Vagina (tissue), 2 donors: ENCODE measurements at places on chromosomes 2 and 18. TPM values are rescaled to one million over a fixed set of nuclear protein-coding genes. Genes with fewer than 3 reads are reported as not detected.
A peak's percentile ranks its signal among the peaks of the same experiment; 100 is the strongest.

The AGAP1 gene
- total RNA-seq, result 21.1 TPM

The UGT1A4 gene
- 0.98 TPM for total RNA-seq

- H3K27me3 ChIP-seq, result no peaks in the 10 kb centered on the region
- H3K27ac ChIP-seq, result no peak overlapping the region
- H3K4me1 ChIP-seq, result no peaks in the 10 kb centered on the region
- no peaks in the 10 kb centered on the region for H3K36me3 ChIP-seq
- H3K4me3 ChIP-seq, result no peak overlapping the region
Observed at GRCh38 chr2:237109421-237109934, 23.8 kb downstream of the COPS8 start.

- no peak for DNase-seq
- no peak overlapping the region for H3K4me3 ChIP-seq
- no peak overlapping the region for H3K27ac ChIP-seq
- no peaks in the 10 kb centered on the region for H3K36me3 ChIP-seq
- H3K4me1 ChIP-seq, result no peaks in the 10 kb centered on the region
- no peaks in the 10 kb centered on the region for H3K27me3 ChIP-seq
Observed at GRCh38 chr2:241668354-241668753, 18.3 kb downstream of the DTYMK start.

DNA sequence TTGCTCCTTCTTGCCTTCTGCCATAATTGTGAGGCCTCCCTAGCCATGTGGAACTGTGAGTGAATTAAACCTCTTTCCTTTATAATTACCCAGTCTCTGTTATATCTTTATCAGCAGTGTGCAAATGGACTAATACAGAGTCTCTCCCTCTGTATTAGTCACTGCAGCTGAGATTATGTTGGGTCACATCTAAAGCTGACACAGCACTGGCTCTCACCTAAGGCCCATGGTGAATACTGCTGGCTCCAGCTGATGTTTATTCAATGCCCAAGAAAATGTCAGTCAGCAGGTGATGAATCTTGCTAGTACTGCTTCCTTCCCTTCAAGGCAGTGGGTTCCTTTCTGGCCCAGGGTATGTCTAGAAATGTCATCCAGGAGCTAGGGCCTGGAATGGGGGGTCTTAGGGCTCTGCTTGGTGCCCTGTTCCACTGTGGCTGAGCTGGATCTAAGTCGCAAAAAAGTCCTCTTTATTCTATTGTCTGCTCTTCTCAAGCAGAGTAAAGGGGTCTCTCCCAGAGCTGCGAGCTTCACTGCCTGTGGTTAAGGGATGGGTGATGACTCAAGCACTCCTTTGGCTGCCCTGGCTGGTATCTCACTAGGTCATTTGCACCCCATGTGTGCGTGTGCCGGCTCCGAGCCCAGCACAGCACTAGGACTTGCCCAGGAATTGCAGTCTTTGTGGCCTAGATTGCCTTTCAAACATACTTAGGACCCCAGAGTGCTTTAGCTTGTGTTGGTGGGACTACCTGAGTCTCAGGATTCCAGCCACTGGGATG lies 29.9 kb downstream of the PPP1R1C start:
- H3K36me3 ChIP-seq, result no peaks in the 10 kb centered on the region
- DNase-seq, result no peak
- no peak overlapping the region for H3K27ac ChIP-seq
- no peak overlapping the region for H3K4me3 ChIP-seq
- no peaks in the 10 kb centered on the region for H3K4me1 ChIP-seq

GRCh38 chr2:5766056-5766455 lies 73.9 kb downstream of the SOX11 start:
- no peaks in the 10 kb centered on the region for H3K4me1 ChIP-seq
- peak; percentile 18 for DNase-seq
- no peak overlapping the region for H3K27ac ChIP-seq
- no peaks in the 10 kb centered on the region for H3K27me3 ChIP-seq

- H3K27me3 ChIP-seq, result no peaks in the 10 kb centered on the region
- no peaks in the 10 kb centered on the region for H3K36me3 ChIP-seq
- H3K4me3 ChIP-seq, result no peak overlapping the region
Observed at GRCh38 chr18:64044616-64045015, 74.7 kb downstream of the SERPINB8 start.

DNA sequence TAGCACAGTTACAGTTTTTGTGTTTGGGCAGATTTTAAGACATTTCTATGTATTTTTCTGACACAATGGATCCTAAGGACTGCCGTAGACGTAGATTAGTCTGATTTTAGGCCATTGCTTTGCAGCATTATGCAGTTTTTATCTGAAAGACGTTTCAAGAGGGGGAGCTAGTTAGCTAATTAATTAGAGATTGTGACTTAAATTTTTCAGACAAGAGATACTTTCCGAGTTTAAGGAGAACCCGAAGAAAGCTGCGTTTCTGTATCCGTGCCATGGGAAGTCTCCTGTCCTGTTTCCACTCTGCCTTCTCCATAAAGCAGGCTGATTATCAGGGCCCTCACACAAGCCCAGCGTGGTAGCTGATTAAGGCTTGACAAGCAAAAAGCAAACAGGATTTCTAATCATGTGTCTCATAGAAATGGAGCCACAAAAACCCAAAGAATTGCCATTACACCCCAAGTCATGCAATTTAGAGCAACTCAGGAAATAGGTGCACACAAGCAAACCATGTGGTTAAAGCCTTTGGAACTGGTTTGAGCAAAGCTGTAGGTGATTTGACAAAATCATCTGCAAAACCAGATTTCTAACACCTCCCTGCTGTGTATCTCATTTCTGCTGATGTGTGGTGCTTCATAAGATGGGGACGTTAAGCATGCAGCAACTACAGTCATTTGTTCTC lies 808.1 kb downstream of the RNF144A start:
- H3K4me1 ChIP-seq, result no peaks in the 10 kb centered on the region
- no peaks in the 10 kb centered on the region for H3K36me3 ChIP-seq
- H3K4me3 ChIP-seq, result no peak overlapping the region
- no peak for DNase-seq
- H3K27ac ChIP-seq, result no peak overlapping the region

DNA sequence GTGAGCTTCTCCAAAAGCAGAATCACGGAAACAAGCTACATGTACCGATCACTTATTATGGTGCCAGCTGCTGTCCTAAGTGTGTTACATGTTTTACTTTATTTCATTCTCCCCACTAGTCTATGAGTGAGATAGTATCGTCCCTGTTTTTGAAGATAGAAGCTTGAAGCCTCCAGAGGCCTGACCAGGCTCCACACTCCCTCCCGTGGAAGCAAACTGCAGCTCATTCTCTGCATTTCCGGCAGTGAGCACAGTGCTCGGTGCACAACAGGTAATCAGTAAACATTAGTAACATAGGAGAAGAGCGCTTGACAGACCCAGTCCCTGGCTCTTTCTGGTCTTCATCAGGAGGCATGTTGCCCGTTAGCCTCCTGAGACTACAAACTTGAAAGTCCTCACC lies 72.9 kb downstream of the ZBTB7C start:
- no peak overlapping the region for H3K4me3 ChIP-seq
- H3K4me1 ChIP-seq, result no peaks in the 10 kb centered on the region
- H3K27ac ChIP-seq, result no peak overlapping the region
- H3K36me3 ChIP-seq, result no peaks in the 10 kb centered on the region

DNA sequence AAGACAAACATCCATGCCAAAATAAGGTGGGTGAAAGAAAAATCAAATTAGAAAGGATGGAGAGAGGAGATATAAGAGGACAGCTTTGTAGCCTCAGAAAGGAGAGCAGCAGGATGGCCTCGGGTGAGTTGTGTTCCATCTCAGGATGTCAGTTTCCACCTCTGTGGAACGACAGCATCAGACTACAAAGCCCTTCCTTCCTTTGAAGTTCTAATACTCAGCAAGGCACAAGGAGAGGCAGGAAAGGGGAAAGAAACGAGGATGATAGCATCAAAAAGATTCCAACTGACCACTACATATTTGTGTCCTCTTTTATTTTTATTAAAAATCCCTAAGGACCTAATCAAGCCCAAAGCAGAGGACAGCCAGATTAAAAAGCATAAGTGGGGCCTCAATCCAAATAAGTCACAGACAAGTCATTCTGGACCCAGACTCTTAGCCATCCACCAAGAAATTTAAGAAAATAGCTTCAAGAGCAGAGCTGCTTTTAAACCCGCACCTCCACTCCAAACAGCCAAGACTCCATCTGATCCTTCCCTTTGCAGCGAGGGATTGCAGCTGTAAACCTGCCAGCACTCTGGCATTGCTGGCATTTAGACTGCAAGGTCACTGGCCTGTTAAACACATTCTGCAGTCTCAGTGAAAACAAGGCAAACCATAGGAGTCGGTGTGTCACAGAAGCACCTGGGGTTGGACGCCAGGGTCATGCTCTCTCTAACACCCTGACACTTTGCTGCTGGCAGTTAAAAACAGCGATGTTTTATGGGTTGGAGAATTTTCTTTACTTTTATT lies 314.5 kb upstream of the CHAC2 start:
- no peak overlapping the region for H3K27ac ChIP-seq
- no peak for DNase-seq
- H3K4me3 ChIP-seq, result no peak overlapping the region
- no peaks in the 10 kb centered on the region for H3K27me3 ChIP-seq
- no peaks in the 10 kb centered on the region for H3K36me3 ChIP-seq
